ENCODE measurements at places on chromosomes 13 and 19.

DNA sequence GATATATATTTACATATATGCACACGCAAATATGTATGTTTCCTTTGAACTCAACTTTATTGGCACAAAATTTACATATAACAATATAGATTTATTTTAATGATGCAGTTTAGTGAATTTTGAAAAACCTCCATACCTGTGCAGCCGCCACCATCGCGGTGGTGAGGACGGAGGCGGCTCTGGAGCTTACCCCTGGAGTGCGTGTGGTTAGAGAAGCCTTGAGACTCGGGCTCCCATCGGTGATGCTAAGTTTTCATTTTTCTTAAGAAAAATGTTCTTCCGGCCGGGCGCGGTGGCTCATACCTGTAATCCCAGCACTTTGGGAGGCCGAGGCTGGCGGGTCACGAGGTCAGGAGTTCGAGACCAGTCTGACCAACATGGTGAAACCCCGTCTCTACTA, 31.8 kb downstream of the GJA3 start:
- no peak for DNase-seq

DNA sequence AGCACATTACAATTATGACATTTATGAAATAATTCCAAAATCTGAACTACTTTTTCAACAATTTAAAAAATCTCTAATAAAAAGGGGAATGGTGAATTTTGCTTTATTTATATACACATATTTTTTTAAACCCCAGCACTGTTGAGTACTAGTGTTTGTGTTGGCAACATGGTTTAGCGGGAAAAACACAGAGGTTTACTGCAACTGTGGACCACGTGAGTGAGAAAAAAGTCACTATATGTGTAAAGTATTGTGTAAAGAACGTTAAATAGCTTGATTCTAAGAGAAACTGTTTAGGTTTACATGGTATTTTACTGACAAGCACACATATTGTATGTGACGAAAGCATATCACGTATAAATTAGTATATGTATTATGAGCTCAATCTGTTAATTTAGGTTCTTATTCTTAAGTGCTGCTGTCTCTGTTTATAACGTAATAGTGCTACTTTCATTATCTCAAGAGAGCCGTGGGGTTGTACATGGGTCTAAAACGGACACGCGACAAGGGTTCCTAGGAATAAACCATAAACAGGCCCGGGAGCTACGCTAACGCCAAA, 617 bp downstream of the SKA3 start:
- DNase-seq, result peak; percentile 14

DNA sequence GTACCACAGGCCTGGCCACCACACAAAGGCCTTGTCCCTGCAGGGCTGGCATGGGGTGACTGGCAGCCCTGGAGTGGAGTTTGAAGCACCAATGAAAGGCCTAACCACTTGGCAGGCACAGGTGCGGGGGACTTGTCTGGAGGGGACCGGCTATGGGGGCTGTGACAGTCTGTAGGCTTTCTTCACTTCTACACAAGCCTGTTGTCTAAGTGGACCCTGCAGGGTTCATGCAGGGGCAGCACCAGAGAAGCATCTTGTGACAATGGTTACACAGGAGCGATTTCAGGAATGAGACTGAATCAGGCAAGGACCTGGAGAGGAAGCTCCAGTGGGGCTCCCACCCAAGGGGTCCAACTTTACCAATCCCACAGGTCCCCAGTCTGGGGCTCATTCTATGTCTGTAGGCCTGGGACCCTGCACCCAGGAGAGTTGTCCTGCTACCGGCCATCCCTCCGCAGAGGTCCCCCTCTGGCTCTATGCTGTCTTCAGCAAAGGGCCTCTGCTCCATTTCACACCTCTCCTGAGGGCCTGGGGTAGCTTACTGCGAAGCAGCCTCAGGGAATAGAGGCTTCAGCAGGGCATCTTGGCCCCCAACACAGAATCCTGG, 2.3 kb upstream of the ZNF837 start:
- no peak for DNase-seq

DNA sequence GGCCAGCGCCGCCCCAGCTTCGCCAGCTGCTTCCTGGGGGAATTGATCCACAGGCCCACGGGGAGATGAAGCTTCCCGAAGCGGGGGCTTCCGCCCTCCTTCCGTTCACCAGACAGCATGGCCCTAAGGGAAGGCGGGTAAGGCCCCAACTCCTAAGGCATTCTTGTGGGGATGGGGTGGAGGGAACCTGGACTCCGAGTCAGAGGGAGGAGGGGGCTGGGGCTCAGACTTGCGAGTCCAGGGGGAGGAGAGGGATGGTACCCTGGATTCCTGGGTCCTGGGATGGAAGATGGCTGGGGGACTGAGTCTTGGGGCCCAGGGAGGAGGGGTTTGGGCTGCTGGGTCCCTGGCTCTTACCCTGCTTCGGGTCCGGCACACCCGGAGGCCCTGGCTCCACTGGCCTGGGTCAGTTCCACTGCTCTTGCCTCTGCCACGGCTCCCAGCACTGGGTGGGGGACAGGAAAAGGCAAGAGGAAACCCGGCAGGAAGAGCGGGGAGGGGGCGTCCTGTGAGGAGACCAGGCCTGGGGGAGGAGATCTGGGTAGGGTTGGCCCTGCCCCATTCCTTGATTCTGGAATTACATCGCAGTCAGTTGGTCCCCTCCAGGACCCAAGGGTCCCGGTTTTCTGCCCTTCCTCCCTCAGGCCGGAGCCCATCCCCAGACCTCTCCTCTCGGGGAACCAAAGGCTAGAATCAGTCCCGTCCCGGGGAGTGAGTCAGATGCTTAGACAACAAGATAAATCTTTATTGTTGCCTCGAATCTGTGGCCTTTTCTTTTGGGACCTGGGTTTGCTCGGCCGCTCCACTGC, at the start of gene RASIP1:
Gene RASIP1 (minus strand): TSS at position 447 of the 809 bp plus-strand sequence. CDS start 328 bp downstream, at position 119.
- no peak for DNase-seq

- DNase-seq, result no peak
Observed at GRCh38 chr13:99977912-99978798, 3.4 kb upstream of the ZIC2 start.

- no peak for DNase-seq
Observed at GRCh38 chr13:102561933-102562332, 34.9 kb upstream of the TPP2 start.

DNA sequence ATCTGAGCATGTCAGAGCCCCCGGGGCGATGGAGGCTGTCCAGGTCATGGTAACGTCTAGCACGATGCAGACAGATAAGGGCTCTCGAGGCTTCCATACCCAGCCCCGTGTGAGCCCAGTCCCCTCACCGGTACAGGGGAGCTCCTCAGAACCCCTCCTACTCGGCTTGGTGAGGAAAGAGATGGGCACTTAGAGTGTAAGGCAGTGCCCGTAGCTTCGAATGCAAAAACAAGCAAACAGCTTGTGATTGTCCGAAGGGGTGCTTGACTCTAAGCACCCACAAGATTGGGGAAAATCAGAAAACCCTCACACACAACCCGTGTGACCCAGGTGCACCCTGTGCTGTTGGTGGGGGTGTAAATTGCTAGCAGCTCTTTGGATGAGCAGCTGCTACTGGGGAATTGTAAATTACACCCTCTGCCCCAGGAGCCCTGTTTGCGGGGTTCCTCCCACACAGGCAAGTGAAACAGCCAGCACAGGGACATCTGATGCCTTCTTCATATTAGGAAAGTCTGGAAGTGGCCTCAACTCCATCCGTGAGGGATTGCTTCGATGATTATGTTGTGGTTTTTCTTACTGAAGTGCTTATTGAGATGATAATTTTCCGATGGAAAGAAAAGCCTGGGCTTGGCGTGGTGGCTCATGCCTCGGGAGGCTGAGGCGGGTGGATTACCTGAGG, 918 bp upstream of the PSPN start:
- no peak for DNase-seq

DNA sequence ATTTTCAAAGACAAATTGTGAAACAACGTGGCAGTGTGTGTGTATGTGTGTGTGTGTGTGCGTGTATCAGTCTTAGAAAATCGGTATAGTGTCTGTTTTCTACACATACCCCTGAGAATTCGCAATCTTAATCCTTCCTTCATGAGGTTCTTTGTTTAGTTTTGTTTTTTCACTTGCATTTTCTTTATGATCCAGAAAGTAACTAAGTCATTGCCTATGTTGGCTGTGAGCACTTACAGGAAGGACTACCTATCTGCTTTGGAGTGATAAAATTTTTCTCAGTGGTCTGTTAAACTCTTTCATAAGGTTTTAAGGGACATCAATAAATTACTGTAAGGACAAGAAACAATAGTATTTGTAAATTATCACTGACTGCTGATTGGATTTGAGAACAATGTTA, 1587.1 kb downstream of the PCDH9 start:
- no peak for DNase-seq

GRCh38 chr19:32976223-32976805, 4.3 kb downstream of the FAAP24 start:
- DNase-seq, result no peak

- peak; percentile 15 for DNase-seq
Observed at GRCh38 chr13:41139296-41139966, 6.8 kb upstream of the KBTBD6 start.

GRCh38 chr13:37599519-37599918, 951 bp upstream of the POSTN start:
- DNase-seq, result no peak

- DNase-seq, result no peak
Observed at GRCh38 chr13:40243982-40244381, 422.5 kb downstream of the FOXO1 start.

DNA sequence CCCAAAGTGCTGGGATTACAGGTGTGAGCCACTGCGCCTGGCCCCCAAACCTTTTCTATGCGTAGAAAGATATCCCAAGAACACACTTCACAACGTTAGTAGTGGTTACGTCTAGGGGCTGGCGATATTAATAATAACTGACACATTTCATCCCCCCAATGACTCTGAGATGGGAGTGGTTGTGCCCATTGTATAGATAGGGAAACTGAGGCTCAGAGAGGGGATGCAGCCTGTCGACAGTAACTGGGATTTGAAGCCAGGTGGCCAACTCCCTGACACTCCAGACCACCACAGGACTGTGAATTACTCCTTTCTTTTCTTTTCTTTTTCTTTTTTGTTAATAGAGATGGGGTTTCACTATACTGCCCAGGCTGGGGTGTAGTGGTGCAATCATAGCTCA, 25.3 kb upstream of the PTPRS start:
- DNase-seq, result no peak

- DNase-seq, result no peak
Observed at GRCh38 chr19:35330475-35330874, 1.5 kb downstream of the CD22 start.

- DNase-seq, result no peak
Observed at GRCh38 chr13:78976696-78977095, 317.7 kb upstream of the OBI1 start.

GRCh38 chr13:63501702-63502101, 2086.1 kb upstream of the PCDH20 start:
- DNase-seq, result no peak

DNA sequence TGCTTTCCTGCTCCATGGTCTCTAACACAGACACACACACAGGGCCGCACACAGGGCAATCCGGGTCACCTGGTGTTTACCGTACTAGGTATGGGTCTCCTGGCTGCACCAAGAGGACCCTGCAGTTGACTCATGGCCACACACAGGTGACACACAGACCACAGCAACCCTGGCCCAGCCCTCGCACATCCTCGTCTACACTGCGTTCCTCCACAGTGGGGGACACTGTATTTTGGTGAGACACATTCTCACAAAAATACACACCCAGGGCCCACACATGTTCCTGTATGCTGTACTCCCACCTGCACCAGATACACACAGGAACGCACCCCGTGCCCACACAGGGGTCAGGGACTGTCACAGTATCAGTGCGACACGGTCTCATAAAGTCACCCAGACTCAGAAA, 12.8 kb downstream of the PDE4A start:
- DNase-seq, result no peak

GRCh38 chr13:25864116-25864515, 187.7 kb downstream of the SHISA2 start:
- DNase-seq, result no peak

DNA sequence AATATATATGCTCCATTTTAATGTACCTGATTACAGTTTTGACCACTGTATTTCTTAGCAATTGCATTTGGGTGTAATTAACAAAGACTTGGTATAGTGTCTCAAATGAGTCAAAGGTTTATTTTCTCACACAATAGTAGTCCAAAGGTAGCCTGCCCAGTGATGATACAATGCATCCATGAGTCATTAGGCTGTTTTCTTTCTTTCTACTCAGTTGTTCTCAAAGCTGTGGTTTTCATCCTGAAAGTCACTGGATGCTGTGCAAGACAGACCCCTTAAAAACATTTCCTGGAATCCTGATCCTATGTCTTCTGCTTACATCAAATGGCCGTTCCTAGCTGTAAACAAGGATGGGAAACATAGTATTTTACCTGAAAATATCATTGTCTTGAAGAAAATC, 651.2 kb upstream of the MIR17HG start:
- peak; percentile 22 for DNase-seq

GRCh38 chr13:19860884-19861655, 2.4 kb downstream of the ZMYM5 start:
- peak; percentile 44 for DNase-seq

GRCh38 chr13:103046676-103047075, 19.5 kb downstream of the SLC10A2 start:
- DNase-seq, result no peak

Data from GM04503 (cell line).